T follicular helper cell (primary cell): ENCODE measurements at places on chromosomes 4 and X.

GRCh38 chr4:2354760-2355159 lies 63.7 kb downstream of the ZFYVE28 start:
- DNase-seq = no peak

DNA sequence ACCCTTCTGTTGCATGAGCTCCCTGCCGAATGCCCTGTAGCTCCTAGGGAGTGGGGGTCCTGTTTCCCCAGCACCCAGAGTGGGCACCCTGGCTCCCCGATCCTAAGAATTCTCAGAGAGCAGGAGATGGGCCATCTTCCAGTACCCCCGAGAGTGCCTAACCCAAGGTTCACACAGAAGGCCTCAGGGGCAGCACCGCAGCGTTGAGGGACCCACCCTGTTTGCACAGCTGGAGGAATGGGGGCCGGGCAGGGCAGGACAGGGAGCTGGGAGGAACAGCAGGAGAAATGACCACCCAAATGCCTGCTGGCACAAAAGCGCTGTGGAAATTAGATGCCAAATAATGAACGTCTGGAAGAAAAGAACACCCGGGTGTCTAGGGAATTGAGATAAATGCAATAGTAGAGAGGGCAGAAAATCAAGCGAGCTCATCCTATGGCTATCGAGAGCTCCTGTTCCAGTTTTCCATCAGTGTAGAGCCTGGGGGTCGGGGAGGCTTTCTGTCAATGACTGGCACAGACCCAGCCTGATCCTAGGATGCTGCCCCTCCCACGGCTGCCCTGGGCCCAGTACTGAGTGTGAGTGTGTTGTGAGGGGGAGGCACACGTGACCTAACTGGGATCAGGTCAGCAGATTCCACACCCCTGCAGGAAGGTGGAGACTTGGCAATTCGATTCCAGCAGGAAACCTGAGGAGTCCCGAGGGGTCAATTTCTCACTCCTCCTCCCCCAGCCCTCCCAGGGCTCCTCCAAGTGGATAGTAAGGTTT lies 25.7 kb downstream of the SEPTIN6 start:
- no peak for DNase-seq

DNA sequence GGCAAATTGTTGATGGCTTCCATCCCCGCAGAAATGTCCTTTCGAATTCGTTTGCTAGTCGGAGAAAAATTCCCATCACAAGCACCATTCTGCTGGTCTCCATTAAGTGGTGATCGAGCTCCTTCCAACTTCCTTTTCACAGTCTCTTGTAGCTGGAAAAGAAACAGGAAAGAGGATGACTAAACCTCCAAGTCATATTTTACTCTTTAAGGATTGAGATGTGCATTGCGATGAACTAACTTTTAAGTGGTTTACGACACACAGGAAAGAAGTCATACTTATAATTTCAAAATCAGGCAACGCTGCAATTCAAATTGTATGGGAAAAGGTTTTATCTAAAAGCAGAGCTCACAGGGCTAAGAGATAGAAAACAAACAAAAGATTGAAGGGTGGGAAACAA lies 225.2 kb downstream of the MGST2 start:
- DNase-seq = no peak

DNA sequence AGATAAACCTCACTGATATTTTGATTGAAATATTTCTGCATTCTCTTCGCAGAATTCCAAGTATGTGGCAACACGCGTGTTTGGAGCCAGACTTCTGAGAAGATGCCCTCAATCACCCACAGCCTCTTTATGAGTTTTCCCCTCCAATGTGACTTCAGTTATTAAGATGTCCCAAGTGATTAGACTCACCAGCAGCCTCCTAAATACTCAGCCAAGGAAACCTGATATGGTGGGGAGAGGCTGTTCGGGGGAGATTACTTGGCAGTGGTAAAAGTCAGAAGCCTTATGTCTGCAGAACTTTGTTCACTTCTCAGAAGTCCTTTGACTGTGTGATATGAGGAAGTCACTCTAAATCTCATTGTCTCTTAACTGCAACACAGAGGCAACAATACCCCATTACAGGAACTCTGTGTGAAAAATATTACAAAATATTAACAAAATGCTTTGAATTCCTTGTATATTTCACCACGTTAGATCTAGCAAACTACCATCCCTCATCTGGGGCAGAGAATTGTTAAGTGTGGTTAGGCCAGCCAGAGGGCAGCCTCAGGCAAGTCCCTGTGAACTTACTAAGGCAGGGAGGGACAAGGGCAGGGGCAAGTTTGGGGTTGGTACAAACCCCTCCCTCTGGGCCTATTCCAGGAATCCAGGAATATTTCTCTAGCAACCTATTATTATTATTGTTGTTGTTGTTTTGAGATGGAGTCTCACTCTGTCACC lies 151.4 kb upstream of the USP9X start:
- DNase-seq = no peak

DNA sequence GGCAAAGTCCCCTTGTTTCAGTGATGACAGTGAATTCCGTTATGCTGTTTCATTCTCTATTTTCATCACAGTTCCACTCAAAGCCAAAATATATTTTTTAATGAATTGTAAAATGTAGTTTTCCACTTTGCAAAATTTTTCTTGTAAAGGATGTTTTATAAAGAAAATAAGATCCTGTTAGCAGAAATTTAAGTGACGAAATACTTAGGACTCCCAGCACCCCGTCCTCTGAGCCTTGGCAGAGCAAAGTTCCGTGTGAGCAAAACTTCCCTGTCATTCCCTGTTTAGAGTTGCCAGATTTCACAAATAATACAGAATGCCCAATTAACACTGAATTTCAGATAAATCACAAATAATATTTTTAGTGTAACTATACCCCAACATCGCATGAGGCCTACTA lies 81.0 kb upstream of the RBPJ start:
- DNase-seq = no peak

DNA sequence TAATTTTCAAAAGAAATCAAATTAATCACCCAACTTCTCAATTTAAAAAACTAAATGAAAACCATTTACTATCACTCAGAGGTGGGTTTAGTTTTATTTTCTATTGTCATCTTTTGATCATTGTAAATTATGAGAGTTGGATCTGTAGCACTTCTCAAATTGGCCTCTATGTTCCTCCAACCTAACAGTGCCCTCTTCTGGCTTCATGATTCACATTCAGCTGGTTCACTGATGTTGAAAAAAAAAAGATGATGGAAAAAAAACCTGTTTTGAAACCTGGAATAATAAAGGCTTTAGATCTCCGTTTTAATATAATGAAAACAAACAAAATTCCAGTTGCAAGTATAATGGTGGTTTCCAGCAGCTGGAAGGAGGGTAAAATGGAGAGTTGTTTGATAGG lies 2.4 kb upstream of the NBDY start:
- no peak for DNase-seq

DNA sequence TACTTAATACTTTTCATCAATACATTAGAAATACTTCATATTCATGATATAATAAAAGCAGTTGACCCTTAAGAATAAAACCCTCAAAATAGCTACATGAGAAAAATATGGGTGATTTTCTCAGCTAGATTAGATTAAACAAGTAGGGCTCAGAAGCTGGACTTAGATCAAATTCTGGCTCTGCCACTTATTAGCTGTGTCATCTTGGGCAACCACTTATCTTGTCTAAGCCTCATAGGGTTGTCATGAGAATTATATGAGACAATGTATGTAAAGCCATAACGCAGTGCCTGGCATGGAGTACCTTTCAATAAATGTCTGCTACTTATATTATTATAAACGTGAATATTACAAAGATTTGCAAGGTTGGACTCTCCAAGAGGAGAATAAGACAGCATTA lies 84.3 kb upstream of the PGRMC2 start:
- no peak for DNase-seq

- DNase-seq = no peak
Observed at GRCh38 chrX:148976571-148977400, 476.4 kb downstream of the AFF2 start.

- DNase-seq = no peak
Observed at GRCh38 chr4:112765317-112765974, 128.5 kb downstream of the LARP7 start.

DNA sequence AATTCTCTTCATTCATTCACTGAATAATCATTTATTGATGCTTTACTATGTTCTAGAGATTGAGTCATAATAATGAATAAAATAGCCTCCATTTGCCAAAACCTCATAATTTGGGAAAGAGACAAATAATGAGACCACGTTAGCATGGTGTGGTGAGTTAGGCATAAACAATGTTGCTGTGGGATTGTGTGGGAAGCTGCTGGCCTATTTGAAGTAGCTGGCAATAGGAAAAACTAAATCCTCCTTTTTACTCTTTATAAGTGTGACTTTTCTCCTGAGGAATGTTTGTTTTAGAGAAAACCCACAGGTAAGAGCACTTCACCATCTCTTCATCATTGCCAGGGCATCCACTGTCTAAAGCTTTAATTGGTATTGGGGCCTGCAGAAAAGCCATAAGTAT lies 95.3 kb downstream of the AREG start:
- DNase-seq = no peak

DNA sequence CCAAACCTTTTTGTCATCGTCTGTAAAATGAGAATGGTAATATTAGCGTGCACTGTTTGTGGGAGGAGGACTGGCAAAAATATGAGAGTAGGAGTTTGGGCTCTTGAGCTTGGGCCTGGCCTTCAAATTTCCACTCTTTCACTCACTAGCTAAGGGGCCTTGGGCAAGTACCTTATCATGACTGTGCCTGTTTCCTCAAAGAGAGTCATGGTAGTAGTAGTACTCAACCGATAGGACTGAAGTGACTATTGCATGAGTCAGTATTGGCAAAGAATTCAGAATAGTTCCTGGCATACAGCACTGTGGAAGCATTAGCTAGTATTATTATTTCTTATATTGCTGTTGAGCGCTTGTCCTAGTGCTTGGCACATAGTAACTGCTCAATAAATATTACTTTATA lies 16.0 kb upstream of the RBM3 start:
- no peak for DNase-seq

- DNase-seq = no peak
Observed at GRCh38 chr4:94519925-94520789, 68.4 kb downstream of the PDLIM5 start.
